ENCODE measurements at places on chromosomes 1 and 21.

GRCh38 chr1:39866767-39867166, 16.5 kb downstream of the TRIT1 start:
- DNase-seq: no peak

- no peak for DNase-seq
These were observed 148.5 kb upstream of the KCNK2 start for GRCh38 chr1:214934045-214934444.

DNA sequence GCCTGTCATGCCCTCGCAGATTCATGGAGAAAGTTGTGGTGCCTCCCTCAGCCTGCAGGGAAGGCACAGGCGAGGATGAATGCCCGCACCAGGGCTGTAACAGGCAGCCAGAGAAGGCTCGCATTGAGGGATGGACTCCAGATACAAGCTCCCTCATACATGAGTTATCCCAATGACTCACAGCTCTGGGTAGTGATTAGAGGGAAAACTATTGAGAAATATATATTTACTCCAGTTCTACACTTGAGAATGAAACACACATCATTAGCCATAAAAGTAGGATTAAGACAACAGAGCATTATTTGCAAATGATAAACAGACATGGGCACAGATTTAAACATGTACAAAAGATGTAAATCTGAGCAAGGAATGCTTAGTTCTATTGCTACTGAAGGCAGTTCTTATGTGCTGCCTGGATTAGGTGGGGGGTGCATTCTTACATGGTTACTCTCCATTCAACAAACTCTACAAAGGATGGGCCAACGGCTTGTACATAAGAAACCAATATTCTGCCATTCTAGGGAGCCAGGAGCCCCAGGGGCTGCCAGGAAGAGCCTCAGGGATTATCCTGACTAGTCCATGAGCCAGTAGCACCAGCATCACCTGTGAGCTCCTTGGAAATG, 97.9 kb downstream of the CSMD2 start:
- DNase-seq: no peak

- DNase-seq: peak; percentile 79
These were observed at the start of gene IFI44L for GRCh38 chr1:78619803-78620579. Gene IFI44L (plus strand): TSS chr1:78620448. CDS start chr1:78627916, 7,468 bp downstream.

DNA sequence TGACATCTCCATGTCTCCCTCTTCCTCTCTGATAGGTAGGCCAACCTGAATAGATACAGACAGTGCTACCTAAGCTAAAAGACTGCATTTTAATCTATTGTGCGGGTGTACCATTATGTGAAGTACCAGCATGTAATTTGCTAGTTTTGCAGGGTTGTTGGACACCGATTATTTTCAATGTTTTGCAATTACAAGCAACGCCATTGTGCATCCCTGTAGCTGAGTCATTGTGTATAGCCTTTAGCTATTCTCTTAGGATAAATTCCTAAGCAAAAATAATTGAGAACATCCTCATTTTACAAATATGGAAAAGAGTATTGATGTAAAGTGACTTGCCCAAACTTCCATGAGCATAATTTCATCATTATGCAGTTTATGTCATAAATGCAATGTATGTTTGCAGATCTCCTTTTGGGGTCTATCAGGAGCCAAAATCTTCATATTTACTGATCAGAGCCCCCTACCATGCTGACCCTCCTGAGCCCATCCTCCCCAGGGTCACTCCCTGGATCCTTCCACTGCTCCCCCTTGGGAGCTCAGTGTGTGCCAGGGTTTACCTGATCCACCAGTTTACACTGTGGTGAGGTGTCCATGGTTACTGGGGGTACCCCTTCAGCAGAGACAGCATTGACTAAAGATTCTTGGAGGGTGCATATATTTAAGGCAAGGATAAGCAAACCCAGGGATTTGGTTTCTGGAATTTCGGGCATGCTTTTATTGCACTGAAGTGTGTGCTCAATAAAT, 80.6 kb downstream of the CCDC185 start:
- no peak for DNase-seq

- no peak for DNase-seq
These were observed 4.0 kb downstream of the FBLIM1 start for GRCh38 chr1:15762546-15762945.

DNA sequence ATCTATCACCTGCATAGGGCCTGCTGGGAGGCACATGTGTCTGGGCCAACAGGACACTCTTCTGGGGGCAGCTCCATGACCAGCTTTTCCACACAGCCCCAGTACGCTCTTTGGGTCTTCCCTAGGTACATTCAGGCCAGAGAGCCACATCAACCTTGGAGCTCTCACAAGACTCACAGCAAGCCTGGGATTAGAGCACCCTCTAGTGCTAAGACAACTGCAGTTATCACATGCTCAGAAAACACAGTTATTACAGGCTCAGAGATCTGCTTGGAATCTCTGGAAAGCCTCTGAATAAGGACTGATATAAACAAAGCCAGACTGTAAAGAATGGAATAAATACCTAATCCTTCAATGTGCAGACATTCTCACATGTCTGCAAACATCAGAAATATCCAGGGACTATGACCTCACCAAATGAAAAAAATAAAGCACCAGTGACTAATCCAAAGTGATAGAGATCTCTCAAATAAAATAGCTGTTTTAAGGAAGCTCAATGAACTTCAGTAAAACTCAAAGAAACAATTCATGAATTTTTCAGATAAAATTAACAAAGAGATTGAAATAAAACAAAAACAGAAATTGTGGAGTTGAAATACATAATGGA, 563.9 kb upstream of the NR5A2 start:
- DNase-seq: no peak

DNA sequence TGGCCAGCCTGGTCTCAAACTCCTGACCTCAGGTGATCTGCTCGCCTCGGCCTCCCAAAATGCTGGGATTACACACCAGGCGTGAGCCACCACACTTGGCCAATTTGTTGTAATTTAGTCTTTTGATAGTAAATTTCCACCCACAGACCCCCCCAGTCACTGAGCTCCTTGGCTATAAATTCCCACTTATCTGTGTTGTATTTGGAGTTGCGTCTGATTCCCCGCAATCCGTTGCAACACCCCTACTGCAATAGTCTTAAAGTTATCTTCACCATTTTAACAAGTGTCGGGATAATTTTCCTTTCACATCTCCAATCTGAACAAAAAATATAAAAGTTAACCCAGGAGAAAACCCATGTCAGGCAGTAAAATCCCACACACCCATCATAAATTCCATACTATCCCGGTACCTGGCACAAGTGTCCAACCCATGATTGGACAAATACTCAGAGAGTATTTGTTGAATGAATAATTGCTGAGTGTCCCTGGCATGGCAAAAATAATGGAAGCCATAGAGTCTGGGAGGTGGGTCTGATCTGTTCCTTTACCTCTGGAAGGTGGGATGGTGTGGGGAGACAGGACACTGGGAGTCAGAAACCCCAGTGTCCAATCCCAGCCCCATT, 9.3 kb upstream of the CNR2 start:
- DNase-seq: no peak

- peak; percentile 90 for DNase-seq
These were observed 1.1 kb downstream of the STMN1 start for GRCh38 chr1:25904943-25905679.

DNA sequence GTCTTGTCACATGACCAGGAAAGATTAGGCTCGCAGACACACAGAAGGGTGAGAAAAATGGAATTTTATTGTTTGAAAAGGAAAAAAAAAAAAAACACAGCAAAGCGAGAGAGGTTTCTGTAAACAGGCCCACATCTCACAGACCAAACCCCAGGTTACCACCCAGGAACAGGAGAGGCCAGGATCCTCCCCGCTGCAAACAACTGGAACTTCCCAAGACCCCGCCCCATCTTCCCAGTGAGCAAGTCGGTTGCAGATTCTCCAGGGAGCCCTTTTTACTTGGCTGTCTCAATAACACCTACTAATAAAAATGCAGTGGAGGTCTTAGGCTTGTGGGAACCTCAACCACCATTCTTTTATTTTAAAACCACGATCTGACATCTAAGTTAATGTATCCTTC, 84.7 kb upstream of the ETS2 start:
- DNase-seq: no peak

DNA sequence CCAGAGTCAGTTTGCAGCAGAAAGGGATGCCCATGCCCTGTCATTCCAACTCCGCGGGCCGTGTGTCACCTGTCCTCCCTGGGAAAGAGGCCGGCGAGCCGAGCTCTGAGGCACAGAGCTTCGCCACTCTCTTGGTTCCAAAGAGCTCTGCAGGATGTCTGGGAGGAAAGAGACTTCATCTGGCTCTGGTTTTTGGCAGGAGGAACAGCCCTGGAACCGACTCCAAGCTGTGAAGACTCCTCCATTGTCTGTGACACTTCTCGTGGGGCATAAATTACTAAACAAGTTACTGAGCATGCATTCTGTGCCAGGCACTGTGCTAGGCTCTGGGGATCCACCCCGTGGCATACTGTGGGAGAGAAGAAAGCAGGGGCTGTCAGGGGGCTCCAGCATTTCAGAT, 3.9 kb upstream of the FAM151A start:
- DNase-seq: no peak

GRCh38 chr1:25474439-25475047, 43.8 kb downstream of the MACO1 start:
- no peak for DNase-seq
